Activated T-cell treated with anti-CD3 and anti-CD28 coated beads for 1 hour (primary cell): ENCODE measurements at places on chromosomes 2 and 18.

DNA sequence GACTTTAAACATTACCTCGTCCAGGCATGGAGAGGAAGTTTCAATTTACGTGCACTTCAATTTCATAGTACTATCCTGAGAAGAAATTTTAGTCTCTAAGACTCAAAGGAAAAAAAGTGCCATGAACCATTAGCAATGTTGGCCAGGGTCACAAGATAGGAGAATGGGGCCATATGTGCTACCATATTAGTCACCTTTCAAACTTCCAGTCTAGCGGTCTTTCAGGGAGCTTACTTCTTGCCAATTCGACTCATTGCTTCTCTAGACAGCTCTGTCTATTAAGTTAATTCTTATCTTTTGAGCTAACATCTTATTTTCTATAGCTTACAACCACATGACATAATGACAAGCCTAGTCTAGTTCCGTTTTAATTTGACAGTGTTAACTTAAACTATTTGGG is 129.1 kb downstream of the ANKRD44 start:
- no peak for DNase-seq

GRCh38 chr2:239148495-239149200 is 252.2 kb downstream of the HDAC4 start:
- no peak for DNase-seq

DNA sequence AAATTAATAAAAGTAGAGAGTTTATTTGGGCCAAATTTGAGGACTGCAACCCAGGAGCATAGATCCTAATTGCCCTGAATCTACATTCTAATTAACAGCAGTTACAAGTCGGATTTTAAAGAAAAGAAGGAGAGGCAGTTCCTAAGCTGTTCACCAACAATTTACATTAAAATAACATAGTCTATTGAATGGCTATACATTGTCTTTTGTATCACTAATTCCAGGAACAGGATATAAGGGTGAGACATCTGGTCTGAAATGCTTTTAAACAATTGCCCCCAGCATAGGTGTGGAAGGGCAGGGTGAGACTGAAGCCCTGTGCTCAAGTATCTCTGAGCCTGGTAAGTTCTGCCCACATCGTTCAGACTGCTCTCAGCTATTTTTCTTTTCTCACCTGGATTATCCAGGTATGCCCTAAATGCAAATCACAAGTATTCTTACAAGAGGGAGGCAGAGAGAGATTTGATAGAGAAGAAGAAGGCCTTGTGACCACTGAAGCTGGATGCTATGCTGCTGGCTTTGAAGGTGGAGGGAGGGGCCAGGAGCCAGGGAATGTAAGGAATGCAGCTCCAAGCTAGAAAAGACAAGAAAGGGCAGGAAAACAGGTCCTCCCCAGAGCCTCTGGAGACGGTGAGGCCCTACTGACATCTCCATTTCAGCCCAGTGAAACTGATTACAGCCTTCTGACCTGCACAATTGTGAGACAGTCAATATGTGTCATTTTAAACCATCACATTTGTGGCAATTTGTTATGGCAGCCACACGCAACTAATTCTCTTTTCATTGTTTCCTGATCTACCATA is 189.4 kb upstream of the ARL4C start:
- DNase-seq = no peak

DNA sequence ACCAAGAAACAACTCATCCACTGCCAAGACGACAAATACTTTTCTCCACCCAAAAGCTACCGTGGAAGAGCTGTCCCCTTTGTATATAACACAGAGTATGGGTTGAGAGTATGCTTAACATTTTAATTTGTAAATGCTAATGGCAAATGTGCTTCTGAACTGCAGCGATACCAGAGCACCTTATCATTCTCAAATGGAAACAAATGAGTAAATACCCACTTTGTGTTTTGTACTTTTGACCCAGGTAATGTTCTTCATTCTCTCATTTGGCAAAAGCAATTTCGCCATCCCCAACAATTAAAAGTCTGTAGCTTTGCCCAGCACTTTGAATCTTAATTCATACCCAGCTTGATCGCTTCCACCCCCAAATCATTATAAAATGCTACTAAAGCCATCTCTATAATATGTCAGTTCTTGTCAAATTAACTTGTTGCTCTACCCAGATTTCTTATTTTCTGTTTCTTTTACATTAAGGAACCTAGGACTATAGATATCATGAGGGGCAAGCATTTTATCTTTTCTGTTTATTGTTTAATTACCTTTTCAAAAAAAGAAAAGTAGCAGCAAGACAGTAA is 6.2 kb upstream of the POU3F3 start:
- DNase-seq = no peak

GRCh38 chr2:72347081-72347480 is 199.4 kb upstream of the CYP26B1 start:
- DNase-seq = no peak

- DNase-seq = no peak
These were observed 197.5 kb upstream of the COL3A1 start for GRCh38 chr2:188776634-188777033.

GRCh38 chr2:64244037-64244416 is 99.8 kb upstream of the PELI1 start:
- no peak for DNase-seq

DNA sequence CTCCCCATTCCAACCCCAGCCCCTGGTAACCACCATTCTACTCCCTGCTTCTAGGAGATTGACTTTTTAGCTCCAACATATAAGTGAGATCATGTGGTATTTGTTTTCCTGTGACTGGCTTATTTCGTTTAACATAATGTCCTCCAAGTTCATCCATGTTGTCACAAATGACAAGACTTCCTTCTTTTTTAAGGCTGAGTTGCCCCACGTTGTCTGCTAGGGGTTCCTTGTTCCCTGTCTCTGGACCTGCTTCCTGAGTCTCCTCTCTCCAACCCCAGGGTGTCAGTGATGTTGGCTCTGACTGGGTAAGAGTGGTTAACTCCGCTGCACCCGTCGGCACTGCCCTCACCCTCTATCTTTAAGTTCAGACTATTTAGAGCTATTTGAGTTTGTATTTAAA is 175.2 kb downstream of the SH3RF3 start:
- no peak for DNase-seq

DNA sequence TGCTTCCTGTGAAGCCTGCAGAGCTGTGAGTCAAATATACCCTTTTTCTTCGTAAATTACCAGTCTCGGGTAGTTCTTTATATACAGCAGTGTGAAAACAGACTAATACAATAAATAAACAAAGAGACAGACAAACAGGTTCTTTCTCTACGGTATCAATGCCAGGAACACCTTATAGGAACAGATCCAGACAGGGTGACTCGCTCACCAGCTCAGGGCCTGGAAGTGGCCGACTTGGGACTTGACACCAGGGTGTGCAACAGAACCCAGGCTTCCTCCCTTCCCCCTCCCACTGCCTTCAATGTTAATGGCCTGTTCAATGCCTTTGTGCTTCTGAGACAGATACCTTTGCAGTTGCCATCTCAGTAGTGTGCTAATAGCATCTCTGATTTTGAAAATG is 309.5 kb downstream of the ALK start:
- DNase-seq = no peak

GRCh38 chr18:50836521-50836957 is 16.7 kb upstream of the MRO start:
- DNase-seq = no peak

DNA sequence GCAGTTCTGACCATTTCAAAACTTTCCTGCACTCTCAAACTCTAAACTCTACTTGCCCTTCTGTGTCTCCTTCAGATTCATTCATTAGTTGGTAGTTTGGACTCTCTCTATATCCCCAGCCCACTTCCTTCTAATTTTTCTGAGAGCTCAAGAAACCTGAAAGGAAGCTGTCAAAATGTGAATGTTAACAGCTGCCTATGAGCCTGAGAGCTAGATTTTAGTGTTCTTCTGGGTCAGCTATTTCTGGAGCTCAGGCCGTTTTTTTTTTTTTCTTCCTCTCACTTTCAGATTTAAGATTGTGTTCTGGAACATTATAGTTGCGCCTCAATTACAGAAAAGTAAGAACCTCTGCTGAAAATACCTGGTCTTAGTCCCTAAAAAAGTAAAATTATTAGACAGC is 73.1 kb downstream of the RTN4 start:
- DNase-seq = no peak

- no peak for DNase-seq
These were observed 500.9 kb downstream of the FBXO15 start for GRCh38 chr18:73646772-73647171.

GRCh38 chr2:39443009-39443408 is 5.9 kb upstream of the MAP4K3 start:
- no peak for DNase-seq

GRCh38 chr18:6086731-6087130 is 191.4 kb upstream of the TMEM200C start:
- no peak for DNase-seq

DNA sequence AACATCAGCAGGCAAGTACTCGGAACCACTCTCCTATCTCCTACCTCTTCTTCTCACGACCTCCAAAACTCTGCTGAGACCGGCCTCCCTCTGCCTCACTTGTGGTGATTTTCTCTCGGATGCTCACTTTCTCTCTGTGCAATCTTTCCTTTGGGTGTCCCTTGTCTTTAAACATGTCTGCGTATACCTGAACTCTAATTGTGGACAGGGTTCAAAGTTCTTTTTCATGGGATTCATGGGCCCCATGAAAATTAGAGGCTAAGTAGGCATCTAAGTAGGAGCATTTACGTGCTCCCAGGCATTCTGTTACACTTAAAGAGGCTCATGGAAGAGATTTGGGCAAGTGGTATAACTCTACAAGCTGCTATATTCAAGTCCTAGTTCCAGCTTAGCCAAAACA is 2.1 kb upstream of the PPP1CB start:
- DNase-seq = no peak

DNA sequence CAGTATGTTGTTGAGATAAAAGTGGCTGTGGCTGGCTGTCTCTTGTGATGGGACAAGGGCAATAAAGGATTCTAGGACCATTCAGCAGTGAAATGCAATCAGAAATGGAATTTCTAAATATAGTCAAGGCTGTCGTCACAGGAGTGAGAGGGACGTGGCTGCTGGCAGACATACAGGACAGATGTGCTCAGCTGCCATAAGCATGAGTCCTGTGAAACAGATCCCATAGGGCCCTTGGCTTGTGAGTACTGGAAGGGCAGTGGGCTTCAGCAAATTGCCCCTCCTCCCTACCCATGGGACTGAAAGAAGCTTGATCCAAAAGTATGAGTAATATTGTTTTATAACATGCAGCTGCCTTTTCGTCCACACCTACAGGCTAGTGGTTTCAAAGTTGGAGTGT is 4.2 kb upstream of the CNNM3 start:
- DNase-seq = no peak

- DNase-seq = no peak
These were observed 3.1 kb downstream of the ARHGAP25 start for GRCh38 chr2:68737711-68738110.

DNA sequence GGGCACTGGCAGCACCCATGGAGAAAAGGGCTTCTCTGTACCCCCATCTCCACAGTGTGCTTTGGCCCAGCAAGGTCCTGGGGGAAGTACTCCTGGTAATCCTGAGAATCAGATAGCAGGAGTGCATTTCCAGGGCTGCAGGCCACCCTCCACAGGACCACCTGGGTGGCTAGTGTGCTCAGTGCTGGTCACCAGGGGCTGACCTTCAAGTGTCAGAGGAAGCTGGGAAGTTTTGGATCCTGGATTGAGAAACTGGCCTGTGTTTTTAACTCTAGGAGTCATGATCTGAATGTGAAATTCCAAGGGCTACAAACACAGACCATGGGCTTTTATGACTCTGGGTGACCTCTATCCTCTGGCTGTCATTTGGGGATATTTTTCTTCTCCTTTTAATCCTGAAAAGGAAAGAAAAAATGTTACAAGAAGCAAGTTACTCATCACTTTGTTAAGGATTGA is 9.3 kb downstream of the RHOB start:
- DNase-seq = no peak

- DNase-seq = no peak
These were observed 141.4 kb upstream of the LTBP1 start for GRCh38 chr2:32805104-32806095.

DNA sequence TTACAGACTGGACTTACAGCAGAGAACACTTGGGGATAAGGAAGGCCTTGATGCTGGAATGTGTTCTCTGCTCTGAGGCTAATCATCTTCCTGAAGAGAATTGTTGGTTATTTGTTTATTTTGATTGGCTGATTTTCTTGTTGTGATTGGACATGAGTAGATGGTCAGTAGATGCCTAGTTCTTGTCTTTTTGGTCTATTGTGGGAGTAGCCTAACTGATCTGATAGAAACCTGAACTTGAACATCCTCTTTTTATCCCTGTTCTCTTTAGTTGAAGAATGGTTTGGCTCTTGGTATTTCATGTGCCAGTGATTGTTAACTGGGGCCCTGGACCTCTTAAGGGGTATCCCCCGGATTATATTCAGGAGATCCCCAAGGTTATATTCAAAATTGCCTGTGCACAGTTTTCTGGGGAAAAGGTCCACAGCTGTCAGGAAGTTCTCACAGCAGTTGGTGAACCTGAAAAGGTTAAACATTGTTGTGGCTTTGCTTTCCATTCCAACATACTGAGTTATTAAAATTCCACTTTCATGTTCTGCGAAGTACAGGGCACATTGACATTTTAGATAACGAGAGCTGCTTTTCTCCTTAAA is 13.6 kb downstream of the TWSG1 start:
- no peak for DNase-seq

GRCh38 chr2:148622366-148622765 is 22.2 kb upstream of the EPC2 start:
- no peak for DNase-seq

DNA sequence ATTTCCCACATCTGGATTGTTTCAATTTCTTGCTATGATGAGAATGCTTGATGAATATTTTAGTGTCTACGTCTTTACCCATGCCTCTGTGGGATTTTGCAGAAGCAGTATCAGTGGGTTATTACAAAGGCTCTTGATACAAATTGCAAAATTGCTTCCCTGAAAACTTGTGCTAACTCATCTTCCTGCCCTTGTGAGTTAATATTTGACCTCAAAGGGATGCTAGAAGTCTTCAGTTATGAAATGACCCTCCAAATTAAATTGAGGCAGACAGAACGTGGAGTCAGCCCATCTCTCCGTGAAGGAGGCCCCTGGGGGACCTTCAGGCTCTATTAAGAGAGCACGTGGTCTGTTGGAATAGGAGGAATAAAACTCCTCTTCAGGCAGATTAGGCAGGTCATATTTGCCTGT is 239.2 kb upstream of the HS6ST1 start:
- DNase-seq = no peak

DNA sequence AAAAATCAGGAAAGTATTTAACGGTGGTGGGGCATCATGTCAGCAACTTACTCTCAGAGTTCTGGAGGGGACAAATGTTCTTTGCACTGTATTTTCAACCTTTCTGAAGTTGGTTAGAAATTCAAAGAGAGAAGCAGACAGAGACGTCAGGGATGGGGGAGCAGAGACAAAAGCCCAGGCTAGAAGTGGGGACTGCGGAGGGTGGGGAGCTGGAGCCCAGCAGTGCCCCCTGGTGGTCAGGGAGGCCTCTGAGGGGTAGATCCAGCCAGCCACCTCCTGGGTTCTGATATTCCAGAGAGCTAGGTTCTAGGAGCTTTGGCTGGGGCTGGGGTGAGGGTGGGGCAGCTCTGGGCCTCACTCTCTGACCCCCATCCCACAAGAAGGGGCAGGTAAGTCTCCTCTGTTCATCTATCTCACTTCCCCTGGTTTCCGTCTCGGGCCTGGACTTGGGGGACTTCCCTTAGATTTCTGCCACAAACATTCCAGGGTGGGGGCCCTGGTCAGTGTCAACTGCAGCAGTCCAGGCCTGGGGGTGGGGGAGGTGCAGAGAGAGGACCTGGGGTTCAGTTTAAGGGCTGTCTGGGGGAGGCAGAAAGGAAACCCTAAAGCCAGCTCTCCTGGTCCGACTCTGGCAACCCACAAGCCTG is 8.9 kb downstream of the TNS1 start:
- DNase-seq = peak; percentile 36

- DNase-seq = no peak
These were observed 65.7 kb downstream of the SLC8A1 start for GRCh38 chr2:40386177-40386576.

- no peak for DNase-seq
These were observed 27.6 kb downstream of the NCK2 start for GRCh38 chr2:105772362-105772761.
